ENCODE measurements at places on chromosomes 6 and 20.

- DNase-seq, result no peak
These were observed 1.5 kb downstream of the SLC9A8 start for GRCh38 chr20:49814057-49814694.

GRCh38 chr6:106882138-106882537 lies 92.4 kb downstream of the CD24 start:
- no peak for DNase-seq

- DNase-seq, result no peak
These were observed 186.6 kb downstream of the MTHFD1L start for GRCh38 chr6:151052021-151052646.

DNA sequence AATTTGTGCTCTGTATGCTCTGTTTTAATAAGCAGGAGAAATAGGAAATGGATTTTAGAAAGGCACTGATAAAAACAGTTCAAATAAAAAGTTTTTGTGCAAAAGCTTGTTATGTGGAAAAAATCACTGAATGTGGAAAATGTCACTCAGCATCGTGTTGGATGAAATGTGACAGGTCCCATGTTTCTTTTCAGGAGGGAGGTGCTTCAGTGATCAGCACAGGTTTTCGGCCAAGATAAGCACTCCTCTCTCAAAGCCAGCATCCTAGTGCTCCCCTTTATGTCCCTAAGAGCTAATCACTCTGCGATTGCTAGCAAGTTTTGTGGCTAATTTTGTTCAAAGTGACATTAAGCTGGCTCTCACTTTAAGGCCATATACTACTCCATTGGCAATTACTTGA lies 12.0 kb downstream of the UBE3D start:
- no peak for DNase-seq

DNA sequence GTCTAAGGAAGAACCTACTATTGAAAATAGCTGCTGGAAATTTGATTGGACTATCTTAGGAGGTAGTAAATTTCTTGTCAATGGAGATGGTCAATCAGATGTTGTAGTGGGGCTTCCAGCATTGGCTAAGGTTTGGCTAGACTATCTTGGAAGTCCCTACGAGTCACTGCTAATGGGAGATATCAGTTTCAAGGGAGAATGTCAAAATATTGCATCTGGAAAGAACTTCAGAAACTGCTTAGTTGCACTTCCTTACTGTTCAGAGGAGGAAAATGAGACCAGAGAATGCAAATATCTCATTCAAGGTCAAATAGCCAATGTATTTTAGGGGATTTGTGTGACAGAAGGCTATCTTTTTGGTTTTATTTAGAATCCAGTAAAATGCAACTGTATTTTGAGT lies 53.5 kb upstream of the CCN2 start:
- no peak for DNase-seq

All from NCI-H774 (cell line).